Stomach (tissue), 19 donors: ENCODE measurements at places on chromosomes 12 and 14. TPM values are rescaled to one million over a fixed set of nuclear protein-coding genes. Genes with fewer than 3 reads are reported as not detected.

DNA sequence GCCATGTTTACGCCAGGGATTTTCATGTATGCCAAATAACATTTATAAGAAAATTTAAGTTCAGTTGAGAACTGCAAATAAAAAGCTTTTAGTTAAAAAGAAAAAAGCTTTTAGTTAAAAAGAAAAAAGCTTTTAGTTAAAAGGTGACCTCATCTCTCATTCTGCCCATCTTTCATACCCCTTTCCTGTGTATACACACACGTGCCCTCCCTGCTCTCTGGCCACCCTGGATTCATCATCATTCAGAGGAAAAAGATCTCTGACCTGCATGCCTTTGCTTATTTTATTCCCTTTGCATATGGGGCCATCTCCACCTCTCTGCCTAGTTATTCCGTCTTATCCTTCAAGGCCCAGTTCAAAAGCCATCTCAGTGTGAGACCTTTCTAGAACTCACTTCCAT is 38.1 kb upstream of the CDK17 start:
- no peak overlapping the region for H3K27ac ChIP-seq
- H3K27me3 ChIP-seq, result no peaks in the 10 kb centered on the region
- peaks cover 11% of the 10 kb centered on the region for H3K4me1 ChIP-seq
- no peaks in the 10 kb centered on the region for H3K36me3 ChIP-seq
- DNase-seq, result no peak
- no peak overlapping the region for H3K4me3 ChIP-seq

DNA sequence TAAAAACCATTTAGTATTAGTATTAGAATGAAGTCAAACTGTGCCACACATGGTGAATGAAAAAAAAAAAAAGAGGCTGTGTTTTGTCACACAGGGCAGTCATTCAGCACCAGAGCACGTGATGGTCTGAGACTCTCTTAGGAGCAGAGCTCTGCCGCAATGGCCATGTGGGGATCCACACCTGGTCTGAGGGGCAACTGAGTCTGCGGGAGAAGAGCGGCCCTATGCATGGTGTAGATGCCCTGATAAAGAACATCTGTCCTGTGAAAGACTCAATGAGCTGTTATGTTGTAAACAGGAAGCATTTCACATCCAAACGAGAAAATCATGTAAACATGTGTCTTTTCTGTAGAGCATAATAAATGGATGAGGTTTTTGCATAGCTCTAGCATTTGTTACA is 12.2 kb upstream of the BDKRB1 start:
- H3K4me3 ChIP-seq, result no peak overlapping the region
- no peaks in the 10 kb centered on the region for H3K27me3 ChIP-seq
- H3K27ac ChIP-seq, result no peak overlapping the region
- H3K36me3 ChIP-seq, result peaks cover 18% of the 10 kb centered on the region

The BMAL2 gene
- 6.7 TPM for polyA plus RNA-seq

DNA sequence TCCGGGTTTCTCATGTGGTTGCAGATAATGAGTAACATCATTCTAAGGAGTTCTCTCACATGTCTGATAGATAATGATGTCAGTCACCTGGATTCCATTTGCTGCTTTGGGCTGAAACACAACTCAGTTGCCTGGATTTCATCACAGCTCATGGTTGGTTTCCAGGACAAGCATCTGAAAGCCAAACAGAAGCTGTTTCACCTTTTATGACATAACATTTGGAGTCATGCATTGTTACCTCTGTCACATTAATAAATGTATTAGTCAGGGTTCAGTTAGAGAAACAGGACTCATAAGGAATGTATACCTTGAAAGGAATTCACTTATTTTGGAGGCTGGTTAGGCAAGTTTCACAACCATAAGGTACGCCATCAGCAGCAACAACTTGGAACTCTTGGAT is 251.9 kb upstream of the ATXN7L3B start:
- H3K36me3 ChIP-seq, result no peaks in the 10 kb centered on the region
- no peak overlapping the region for H3K4me3 ChIP-seq
- H3K27ac ChIP-seq, result no peak overlapping the region
- H3K27me3 ChIP-seq, result no peaks in the 10 kb centered on the region
- DNase-seq, result no peak

The IFNG-AS1 gene
- polyA plus RNA-seq, result not detected

DNA sequence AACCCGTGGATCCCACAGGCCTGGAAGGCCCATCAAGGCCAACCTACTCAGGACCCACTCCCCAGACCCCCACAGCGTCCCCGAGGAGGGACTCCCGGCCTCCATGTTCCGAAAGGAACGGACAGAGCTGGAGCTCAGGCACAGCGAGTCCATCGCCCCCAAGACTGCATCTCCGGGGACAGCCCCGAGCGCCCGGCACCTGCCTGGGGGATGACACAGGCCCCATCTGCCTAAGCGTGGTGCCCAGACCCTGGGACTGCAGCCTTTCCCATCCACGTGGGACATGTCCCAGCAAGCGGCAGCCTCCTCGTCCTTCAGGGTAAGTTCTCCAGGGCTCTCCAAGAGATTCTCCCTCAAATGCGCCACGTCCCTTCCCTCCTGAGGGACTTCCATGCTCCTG is 12.1 kb upstream of the DIO3 start:
- no peaks in the 10 kb centered on the region for H3K4me1 ChIP-seq
- H3K27ac ChIP-seq, result no peak overlapping the region
- no peaks in the 10 kb centered on the region for H3K36me3 ChIP-seq
- H3K4me3 ChIP-seq, result no peak overlapping the region
- H3K27me3 ChIP-seq, result no peaks in the 10 kb centered on the region
- DNase-seq, result no peak

The ANKRD33 gene
- polyA plus RNA-seq, result not detected

The CEBPE gene
- polyA plus RNA-seq, result 0.37 TPM

The TNS2 gene
- polyA plus RNA-seq, result 71.0 TPM

- peaks cover 30% of the 10 kb centered on the region for H3K36me3 ChIP-seq
- no peaks in the 10 kb centered on the region for H3K27me3 ChIP-seq
- DNase-seq, result no peak
- no peak overlapping the region for H3K4me3 ChIP-seq
Measured at GRCh38 chr12:19510461-19510860, 71.2 kb downstream of the AEBP2 start.

DNA sequence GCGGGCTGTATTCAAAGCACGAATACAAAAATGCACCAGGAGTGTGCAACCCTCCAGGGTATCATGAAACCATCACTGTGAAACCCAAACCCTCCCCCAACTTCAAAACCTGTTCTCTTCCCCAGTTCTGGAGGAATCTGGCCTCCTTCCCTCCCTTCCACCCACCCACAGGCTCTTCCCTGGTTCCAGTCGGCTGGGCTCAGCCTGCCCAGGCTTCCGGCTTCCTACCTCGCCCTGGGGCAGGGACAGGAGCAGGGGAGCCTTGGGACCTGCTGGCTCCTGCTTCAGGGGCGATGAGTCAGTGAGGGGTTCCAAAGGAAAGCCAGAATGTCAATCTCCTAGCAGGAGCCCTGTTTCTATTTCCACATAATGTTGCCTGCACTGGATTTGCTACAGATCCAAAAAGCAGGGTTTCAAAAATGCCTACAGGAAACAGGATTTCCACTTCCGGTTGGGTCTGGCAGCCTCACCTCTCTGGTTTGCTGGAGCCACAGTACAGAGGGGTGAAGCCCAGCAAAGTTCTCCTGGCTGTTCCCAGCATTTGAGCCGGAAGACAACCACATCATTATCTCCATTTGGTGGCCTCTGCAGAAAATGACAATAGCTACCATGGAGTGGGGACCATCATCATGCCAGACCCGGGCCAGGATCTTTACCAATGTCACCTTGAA is 278.3 kb downstream of the DPF3 start:
- H3K27ac ChIP-seq, result no peak overlapping the region
- no peak for DNase-seq
- no peaks in the 10 kb centered on the region for H3K36me3 ChIP-seq

The PAX9 gene
- polyA plus RNA-seq, result not detected

The VWF gene
- 3.2 TPM for polyA plus RNA-seq

- H3K4me3 ChIP-seq, result no peak overlapping the region
- H3K27me3 ChIP-seq, result no peaks in the 10 kb centered on the region
- peaks cover 7% of the 10 kb centered on the region for H3K4me1 ChIP-seq
- no peak for DNase-seq
- no peak overlapping the region for H3K27ac ChIP-seq
- H3K36me3 ChIP-seq, result no peaks in the 10 kb centered on the region
Measured at GRCh38 chr12:127284870-127285431, 982.0 kb upstream of the TMEM132C start.

DNA sequence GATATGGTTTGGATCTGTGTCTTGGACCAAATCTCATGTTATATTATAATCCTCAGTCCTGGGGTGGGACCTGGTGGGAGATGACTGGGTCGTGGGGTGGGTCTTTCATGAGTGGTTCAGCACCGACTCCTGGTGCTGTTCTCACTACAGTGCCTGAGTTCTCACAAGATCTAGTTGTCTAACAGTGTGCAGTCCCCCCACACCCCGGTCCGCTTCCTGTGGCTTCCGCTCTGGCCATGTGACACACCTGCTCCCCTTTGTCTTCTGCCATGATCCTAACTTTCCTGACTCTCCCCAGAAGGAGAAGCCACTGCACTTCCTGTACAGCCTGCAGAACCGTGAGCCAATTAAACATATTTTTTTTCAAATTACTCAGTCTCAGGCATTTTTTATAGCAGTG is 1262.2 kb downstream of the TMEM121 start:
- no peaks in the 10 kb centered on the region for H3K4me1 ChIP-seq
- DNase-seq, result no peak
- no peaks in the 10 kb centered on the region for H3K36me3 ChIP-seq
- no peak overlapping the region for H3K27ac ChIP-seq

GRCh38 chr12:51788876-51789275 is 59.6 kb downstream of the FIGNL2 start:
- H3K27me3 ChIP-seq, result no peaks in the 10 kb centered on the region
- no peak overlapping the region for H3K27ac ChIP-seq
- H3K4me3 ChIP-seq, result no peak overlapping the region
- H3K4me1 ChIP-seq, result no peaks in the 10 kb centered on the region
- no peaks in the 10 kb centered on the region for H3K36me3 ChIP-seq
- no peak for DNase-seq

DNA sequence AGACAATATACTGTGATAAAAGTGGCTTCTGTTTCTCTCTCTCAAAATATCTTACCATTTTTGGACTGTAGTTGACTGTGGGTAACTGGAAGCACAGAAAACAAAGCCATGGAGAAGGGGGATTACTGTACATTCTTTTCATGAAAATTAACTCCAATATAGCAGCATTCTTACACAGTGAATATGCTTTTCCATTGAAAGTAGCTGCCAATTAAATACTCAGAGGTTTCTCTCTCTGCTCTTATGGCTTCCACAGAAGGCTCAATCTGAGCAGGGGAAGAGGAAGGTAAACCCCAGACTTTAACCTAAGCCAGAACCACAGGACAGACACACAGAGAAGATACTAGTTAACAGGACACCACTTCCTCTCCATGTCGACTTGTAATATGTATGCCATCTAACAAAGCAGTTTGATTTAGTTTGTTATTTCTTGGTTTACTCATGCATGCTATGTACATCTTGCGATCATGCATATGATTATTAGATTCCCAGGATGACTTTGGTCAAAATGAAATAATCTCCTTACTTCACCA is 150.2 kb downstream of the SSPN start:
- H3K4me3 ChIP-seq, result no peak overlapping the region
- H3K27ac ChIP-seq, result no peak overlapping the region
- H3K27me3 ChIP-seq, result no peaks in the 10 kb centered on the region
- H3K4me1 ChIP-seq, result no peaks in the 10 kb centered on the region
- no peak for DNase-seq

DNA sequence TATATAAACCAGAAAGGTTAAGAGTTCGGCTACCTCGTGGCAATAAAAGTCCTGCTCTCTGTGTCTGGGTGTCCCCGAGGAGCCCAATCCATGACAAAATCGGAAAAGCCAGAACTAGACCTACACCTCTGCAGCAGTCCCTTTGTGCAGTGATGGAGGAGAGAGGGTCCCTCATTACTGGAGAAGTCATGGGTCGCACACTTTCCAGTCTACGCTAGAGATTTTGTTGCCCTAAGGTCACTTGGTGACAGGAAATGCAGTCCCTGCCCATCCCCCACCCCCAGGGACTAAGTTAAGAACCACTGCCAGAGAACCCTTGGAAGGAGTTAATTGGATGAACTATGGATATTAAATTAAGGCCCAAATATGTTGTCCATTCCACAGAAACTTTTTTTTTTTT is 104.4 kb upstream of the ATF7IP start:
- DNase-seq, result no peak
- H3K27me3 ChIP-seq, result no peaks in the 10 kb centered on the region
- H3K36me3 ChIP-seq, result no peaks in the 10 kb centered on the region
- H3K4me3 ChIP-seq, result peak overlapping the region; percentile 35

DNA sequence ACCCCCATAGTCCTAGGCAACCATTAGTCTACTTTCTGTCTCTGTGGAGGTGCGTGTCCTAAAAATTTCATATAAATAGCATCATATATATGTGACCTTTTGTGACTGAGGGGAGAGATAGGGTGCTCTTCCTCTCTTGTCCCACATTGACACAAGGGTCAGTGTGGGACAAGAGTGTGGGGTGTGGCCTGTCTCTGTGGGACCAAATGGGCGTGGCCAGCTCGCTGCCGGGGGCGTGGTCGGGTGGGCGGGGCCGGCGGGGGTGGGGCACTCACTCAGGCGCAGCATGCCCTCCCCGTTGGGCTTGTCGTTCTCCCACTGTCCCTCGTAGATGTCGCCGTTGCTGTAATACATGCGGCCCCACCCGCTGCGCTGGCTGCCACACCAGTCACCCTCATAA is 15.5 kb downstream of the MORN3 start:
- H3K4me3 ChIP-seq, result no peak overlapping the region
- H3K4me1 ChIP-seq, result peaks cover 9% of the 10 kb centered on the region
- no peak overlapping the region for H3K27ac ChIP-seq

GRCh38 chr12:128840862-128841468 is 12.3 kb upstream of the GLT1D1 start:
- peak; percentile 23 for DNase-seq
- H3K36me3 ChIP-seq, result no peaks in the 10 kb centered on the region
- H3K27ac ChIP-seq, result no peak overlapping the region
- H3K27me3 ChIP-seq, result no peaks in the 10 kb centered on the region
- H3K4me3 ChIP-seq, result no peak overlapping the region

The SLC4A8 gene
- polyA plus RNA-seq, result 1.1 TPM

The OTX2 gene
- polyA plus RNA-seq, result not detected

DNA sequence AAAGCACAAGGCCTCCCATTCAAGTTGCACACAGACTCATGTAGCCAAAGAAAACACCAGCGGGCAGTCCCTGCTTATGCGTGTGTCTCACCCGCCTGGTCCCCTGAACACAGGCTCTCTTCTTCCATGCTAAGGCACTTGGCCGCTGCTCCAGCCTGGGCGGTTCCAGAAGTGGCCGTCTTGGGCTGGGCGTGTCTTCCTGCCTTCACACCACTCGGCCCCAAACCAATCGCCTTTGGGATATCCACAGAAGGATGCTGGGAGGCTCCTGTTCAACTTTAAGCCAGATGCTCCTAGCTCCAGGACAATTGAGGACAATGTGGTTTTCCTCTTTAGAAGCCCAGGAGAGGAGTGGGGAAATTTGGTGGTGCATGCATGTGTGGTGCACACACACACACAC is 2.2 kb downstream of the SCARB1 start:
- H3K27me3 ChIP-seq, result no peaks in the 10 kb centered on the region
- DNase-seq, result peak; percentile 77
- no peaks in the 10 kb centered on the region for H3K36me3 ChIP-seq
- H3K4me1 ChIP-seq, result peaks cover 36% of the 10 kb centered on the region
- no peak overlapping the region for H3K4me3 ChIP-seq
- H3K27ac ChIP-seq, result no peak overlapping the region

The GPR84 gene
- 0.50 TPM for polyA plus RNA-seq

The FAM222A gene
- polyA plus RNA-seq, result 5.4 TPM

The DEPDC4 gene
- polyA plus RNA-seq, result not detected
